ENCODE measurements at places on chromosomes 1 and 21.

GRCh38 chr1:78377356-78377928, 113.3 kb upstream of the PTGFR start:
- no peak for DNase-seq

DNA sequence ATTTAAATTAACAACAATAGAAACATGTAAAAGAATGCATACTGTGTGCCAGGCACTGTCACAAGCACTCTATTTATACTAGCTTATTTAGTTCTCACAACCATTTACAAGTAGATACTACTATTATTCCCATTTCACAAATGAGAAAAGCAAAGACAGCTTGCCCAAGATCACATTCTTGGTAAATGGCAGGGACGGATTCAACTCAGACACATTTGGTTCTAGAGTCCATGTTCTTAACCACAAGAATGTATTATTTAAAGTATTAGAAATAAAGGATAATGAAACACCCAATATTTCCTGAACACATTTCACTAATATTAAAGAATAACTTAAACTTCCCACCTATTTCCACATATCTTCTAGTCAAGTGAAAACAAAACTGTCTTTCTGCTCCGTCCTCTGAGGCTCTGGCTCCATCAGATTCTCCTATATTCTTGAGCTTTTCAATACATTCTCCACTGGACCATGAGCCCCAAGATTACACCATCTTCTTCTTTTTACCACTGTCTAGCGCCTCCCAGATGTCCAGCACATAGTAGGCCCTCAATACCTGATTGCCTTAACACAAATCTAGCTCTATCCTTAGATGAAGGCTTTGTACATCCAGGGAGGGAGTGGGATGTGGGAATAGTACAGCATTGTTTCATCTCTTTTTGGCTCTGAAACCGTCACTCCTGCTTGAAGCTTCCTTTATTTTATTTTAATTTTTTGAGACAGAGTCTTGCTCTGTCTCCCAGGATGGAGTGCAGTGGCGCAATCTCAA, 29.3 kb downstream of the SOD1 start:
- DNase-seq: no peak

- no peak for DNase-seq
Observed at GRCh38 chr1:164774819-164775654, 216.1 kb downstream of the PBX1 start.

DNA sequence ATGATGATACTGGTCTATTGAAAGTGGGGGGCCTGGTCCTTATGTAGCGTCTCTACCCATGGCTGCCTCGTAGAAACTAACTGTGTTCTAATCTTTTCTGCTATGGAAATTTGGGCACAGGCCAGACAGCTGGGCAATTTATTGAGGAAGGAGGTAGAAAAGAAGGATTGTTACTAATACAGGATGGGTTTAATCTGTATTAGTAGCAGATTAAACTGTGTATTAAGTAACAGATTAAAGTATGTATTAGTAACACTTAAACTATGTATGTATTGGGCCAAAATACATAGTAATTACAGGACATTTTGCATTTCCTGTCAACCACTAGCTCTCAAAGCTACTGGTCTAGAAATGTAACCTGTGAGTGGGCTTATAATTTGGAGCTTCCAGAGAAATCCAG, 142.0 kb downstream of the MAST2 start:
- no peak for DNase-seq

GRCh38 chr1:173330149-173330951, 123.2 kb upstream of the TNFSF4 start:
- DNase-seq: no peak

DNA sequence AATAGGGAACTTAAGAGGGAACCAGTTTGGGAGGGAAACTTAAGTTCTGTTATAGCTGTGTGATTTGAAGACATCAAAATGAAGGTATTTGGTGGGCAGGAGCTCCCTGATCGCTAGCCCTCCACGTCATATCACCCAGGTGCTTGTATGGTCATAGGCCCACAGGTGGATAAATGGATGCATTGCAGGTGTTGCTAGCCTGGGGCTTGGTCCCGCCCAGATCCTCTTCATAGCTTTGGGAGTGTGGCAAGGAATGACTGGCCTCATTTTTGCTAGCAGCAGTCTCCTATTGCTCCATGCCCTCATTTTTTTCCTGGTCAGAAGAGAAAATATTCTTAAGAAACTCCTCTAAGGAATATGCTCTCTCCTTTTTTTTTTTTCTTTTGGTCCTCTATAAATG, 11.3 kb downstream of the GNPAT start:
- no peak for DNase-seq

DNA sequence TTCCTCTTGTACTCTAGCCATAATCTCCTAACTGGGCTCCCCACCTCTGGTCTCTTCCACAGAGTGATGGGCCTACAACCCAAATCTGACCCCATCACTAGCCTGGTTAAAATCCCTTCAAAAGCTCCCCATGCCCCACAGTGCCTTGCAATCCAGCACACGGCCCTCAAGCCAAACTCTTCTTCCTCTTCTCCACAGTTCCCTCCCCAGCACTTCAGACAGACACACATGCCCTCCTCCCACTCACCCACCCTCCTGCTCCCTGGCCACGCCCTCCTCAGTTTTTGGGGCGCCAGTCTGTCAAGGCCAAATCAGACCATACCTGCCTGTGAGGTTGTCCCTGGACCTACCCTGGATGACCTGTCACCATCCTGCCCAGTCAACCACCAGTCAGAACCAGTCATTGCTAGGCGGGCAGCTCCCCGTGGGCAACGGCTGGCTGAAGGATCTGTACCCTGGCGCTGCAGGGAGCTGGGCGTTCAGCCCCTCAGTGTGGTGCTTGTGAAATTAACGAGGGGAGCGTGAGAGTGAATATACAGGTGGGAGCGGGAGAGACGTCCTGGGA, 753 bp downstream of the C1orf210 start:
- no peak for DNase-seq

DNA sequence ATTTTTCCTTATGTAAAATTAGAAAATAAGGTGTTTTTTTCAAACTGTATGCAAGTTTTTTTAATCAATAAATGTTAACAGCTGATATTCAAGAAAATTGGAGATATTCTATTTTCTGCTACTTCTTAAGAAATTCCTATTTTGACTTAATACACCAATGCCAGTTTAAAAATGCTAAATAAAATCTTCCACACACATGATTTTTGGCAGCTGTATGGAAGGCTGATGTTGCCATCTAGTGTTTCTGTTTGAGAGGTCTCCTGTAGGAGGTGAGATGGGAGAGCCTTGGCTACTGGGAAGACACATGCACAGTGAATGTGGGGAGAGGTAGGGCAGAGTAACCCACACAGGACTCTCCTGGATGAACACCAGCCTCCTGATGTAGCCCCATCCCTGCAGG, 29.2 kb upstream of the OR2B11 start:
- no peak for DNase-seq

DNA sequence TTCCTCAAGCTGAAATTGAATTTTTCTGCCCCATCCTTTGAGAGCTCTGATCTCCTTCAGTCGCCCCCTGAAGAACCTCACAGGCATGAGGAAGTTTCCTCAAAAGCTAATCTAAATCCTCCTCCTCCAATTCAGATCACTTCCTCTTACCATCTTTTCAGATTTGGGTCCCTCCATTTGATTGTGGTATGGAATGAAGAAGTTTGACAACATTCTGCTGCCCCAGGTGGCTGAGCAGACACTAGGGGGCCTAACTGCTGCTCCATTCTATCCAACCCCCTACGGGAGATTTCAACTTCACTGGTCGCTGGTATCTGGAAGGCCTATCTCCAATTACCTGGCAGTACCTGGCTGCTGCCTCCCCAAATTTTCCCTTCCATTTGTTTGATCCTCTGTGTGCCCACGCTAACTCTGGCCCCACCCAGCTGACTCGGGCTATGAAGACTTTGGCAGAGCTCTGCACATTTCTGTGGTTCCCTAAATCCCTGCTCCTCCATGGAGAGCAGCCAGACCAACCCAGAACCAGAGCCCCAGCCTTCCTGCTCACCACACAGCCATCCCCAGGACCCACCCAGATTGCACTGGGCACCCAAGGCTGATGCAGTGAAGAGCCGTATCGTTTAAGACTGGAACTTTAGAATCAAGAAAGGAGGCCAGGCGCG, 7.8 kb downstream of the IRF6 start:
- no peak for DNase-seq
